ENCODE measurements at places on chromosomes 5 and 9. TPM values are rescaled to one million over a fixed set of nuclear protein-coding genes. Genes with fewer than 3 reads are reported as not detected.

Gene C9orf153
- total RNA-seq = 0.25 TPM

Gene SHOC1
- 0.02 TPM for total RNA-seq

Gene CCNJL
- 11.3 TPM for total RNA-seq

Gene CDC20B
- total RNA-seq = 0.08 TPM

Gene IL31RA
- total RNA-seq = 0.86 TPM

Gene PCDHB12
- total RNA-seq = not detected

Gene CER1
- not detected for total RNA-seq

Gene BARHL1
- not detected for total RNA-seq

Gene TTC23L
- 0.21 TPM for total RNA-seq

Gene LCN6
- total RNA-seq = not detected

Gene INSL4
- 17.1 TPM for total RNA-seq

Gene POU5F2
- 0.02 TPM for total RNA-seq

Gene SCGB3A2
- not detected for total RNA-seq

Gene HSD17B3
- not detected for total RNA-seq

Gene IPPK
- total RNA-seq = 13.3 TPM

Gene CBY3
- not detected for total RNA-seq

All from A549 treated with dexamethasone at 1 μM for 4 hours (cell line).